ENCODE measurements at places on chromosomes 6 and 20.

DNA sequence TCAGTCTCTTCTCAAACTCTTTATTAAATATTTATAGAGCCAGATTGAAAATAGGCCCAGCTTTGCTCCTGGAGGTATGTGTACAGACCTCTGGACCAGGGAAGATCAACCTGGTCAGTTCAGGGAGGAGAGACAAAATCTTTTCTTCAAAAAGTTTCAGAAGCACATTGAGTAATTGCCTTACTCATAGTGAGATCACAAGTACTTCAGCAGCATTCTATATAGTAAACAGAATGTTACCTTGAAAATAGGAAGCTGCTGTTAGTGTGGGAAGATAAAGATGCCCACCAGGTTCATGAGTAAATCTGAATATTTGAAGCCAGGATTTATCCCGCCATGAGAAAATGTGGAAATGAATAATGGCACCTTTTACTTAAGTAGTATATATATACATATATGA, 665.9 kb upstream of the CITED2 start:
- no peak for DNase-seq

DNA sequence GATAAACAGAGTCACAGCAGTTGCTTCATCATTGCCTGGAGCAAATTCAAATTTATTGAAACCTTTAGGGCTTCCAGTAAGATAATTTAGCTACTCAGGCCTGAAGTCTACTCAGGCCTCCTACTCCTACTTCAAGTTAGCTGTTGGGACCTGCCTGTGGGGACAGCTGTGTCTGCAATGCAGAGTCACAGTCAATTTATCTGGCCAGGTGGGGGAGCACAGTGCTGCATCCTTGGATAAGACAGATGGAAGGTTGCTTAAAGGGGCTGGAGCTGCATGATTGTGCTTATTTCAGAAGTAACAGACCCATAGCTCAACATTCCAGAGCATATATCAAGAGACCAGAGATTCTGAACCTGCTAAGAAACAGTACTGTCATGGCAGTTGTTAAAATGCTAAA, 932.1 kb downstream of the QKI start:
- DNase-seq, result no peak

GRCh38 chr6:24797596-24798216, 1.0 kb downstream of the ARMH2 start:
- no peak for DNase-seq

DNA sequence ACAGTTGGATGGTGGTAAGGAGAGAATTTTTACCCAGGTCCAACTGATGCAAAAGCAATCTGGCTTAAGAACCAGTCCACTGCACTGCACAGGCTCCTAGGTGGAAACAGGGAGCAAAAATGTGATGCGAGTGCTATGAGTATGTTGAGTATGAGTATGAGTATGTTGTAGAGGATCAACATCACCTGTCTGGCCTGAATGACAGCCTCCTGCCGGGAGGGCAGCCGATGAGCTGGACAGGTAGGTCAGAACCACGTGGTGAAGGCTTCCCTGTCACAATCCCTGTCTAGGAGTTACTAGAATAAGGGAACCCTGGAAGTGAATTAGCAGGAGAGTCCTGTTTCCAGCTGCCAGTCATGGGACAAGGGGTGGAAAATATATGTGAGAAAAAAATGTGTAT, 44.3 kb upstream of the SNX9 start:
- DNase-seq, result no peak

- no peak for DNase-seq
Measured at GRCh38 chr6:43648248-43648647, 3.4 kb downstream of the RSPH9 start.

Data from suprapubic skin (tissue), 4 donors.